Smooth muscle cell of bladder (primary cell): ENCODE measurements at places on chromosomes 7 and 10. TPM values are rescaled to one million over a fixed set of nuclear protein-coding genes. Genes with fewer than 3 reads are reported as not detected.

ITGB8 gene
- total RNA-seq = 47.1 and 96.9 TPM in 2 replicates

BTAF1 gene
- 49.9 and 50.5 TPM in 2 replicates for total RNA-seq

SH2D4B gene
- not detected in 2 replicates for total RNA-seq

GRM3 gene
- total RNA-seq = not detected in 2 replicates

PLA2G12B gene
- total RNA-seq = not detected in 2 replicates

PTPN20 gene
- 0.14 and 1.5 TPM in 2 replicates for total RNA-seq

PRKCQ gene
- total RNA-seq = under 0.01 and 0.09 TPM in 2 replicates

CYP26A1 gene
- 0.09 and 0.14 TPM in 2 replicates for total RNA-seq

CTBP2 gene
- total RNA-seq = 48.5 and 59.6 TPM in 2 replicates

ODAD2 gene
- total RNA-seq = 1.2 and 3.1 TPM in 2 replicates

CPA2 gene
- total RNA-seq = not detected in 2 replicates

WNT8B gene
- total RNA-seq = not detected in 2 replicates

GIMAP1 gene
- under 0.01 TPM in 2 replicates for total RNA-seq

CALCR gene
- total RNA-seq = not detected in 2 replicates

GLCCI1 gene
- 6.4 and 9.0 TPM in 2 replicates for total RNA-seq

CCDC146 gene
- 1.6 and 3.1 TPM in 2 replicates for total RNA-seq

HGF gene
- total RNA-seq = 340 and 462 TPM in 2 replicates

NEURL1 gene
- total RNA-seq = 0.57 and 1.6 TPM in 2 replicates

PLEKHS1 gene
- 0.09 TPM in 1 of 2 replicates, not detected in the other for total RNA-seq

LRRC4 gene
- total RNA-seq = 0.28 and 0.46 TPM in 2 replicates

LRRC18 gene
- total RNA-seq = not detected in 2 replicates
